ENCODE measurements at places on chromosomes 7 and 10.

DNA sequence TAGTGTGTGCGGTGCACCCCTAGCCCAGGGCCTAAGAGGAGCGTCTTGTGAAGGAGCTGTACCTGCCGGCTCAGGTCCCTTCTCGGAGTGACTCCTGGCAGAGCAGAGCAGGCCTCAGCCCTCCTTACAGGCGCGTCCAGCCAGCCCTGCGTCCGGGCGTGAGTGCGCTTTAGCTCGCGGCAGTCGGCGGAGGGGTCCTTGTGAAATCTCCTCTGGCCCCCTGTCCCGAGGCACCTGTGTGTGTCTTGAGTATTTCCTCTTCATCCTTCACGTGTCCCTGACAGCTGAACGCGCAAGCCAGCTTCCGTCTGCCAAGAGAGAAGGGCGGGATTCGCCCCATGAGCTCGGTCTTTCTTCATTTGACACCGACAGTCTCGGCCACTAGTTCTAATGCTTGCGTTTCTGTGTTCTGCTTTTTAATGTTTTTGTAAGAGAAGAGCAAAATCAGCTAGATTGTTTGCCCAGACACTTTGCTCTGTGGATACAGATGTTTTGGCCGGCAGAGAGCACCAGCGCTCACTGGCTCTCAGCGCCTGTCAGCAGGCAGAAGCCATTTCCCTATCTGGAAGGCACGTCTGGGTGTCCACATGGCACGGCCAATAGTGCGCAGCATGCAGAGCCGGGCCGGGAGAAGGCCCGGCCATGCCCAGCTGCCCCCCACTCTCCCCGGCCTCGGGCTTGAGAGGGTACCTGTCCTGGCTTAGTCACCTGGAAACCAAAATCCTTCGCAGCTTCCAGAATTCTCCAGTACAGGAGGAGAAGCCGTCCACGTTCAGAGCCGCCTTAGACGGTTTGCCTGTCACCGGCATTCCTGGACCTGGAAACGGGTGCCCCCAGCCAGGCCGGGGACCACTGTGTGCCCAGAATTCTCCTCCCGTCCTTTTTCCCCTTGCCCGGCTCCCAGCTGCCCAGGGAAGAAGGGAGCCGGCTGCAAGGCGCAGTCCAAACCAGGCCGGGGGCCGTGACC lies 7.0 kb downstream of the GET4 start:
- no peak for DNase-seq

- no peak for DNase-seq
Observed at GRCh38 chr10:22420787-22421517, 75.7 kb downstream of the SPAG6 start.

- DNase-seq = no peak
Observed at GRCh38 chr7:151586531-151587260, 67.0 kb upstream of the RHEB start.

DNA sequence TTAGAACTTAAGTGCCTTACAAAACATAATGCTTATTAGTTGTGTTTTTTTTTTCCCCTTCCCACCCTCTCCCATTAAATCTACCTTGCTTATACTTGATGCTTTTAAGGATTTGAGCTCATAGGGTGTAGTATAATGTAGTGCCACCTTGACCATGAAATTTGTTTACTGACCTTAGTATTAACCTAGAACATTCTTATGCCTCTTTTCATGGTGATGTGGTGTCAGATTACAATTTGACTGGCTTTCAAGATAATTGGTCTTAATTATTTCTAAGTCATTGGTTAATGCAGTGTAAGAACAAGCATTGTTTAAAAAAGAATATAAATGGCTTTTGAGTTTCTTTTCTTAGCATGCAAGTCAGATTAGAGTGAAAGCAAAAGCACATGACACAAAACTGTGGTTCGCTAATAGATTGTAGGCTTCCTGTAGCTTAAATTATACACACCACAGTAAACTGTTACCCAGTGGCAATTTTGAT lies 61.8 kb downstream of the ADD3 start:
- no peak for DNase-seq

DNA sequence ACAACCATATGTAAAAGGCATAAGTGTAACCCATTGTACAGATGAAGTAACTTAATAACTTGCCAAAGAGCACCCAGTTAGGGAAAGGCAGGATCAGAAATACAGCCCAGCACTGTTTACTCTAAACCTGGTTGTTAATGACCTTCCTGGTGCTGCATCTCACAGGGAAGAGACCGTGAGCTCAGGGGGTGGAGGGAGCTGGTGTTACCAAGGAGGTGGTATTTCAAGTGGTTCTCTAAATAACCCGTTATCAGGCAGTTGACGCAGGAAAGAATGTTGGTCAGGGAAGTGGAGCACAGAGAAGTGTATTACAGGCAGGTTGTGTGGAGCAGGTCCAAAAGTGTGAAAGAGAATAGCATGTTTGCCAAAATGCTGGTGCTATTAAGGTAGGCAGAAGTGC lies 4.4 kb upstream of the ST7 start:
- DNase-seq = no peak

- no peak for DNase-seq
Observed at GRCh38 chr10:13613519-13613918, 26.8 kb downstream of the PRPF18 start.

GRCh38 chr10:44467090-44467489 lies 82.2 kb upstream of the CXCL12 start:
- no peak for DNase-seq

DNA sequence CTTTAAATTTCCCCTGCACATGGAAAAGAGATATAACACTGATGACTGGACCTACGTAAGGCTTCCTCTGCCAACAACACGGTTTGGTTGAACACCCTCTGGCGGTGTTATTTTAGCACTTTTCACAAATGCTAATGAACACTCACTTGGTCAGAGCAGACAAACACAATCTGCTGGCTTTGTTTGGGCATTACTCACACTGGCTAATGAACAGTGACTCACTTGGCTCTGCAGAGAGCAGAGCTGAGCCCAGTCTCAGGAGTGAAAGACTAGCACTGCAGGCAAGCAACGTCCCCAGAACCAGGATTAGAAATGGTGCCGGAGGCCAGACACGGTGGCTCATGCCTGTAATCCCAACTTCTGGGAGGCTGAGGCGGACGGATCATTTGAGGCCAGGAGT lies 430.8 kb downstream of the PLXNA4 start:
- DNase-seq = no peak

GRCh38 chr10:126147866-126148587 lies 240.2 kb downstream of the ADAM12 start:
- DNase-seq = no peak

DNA sequence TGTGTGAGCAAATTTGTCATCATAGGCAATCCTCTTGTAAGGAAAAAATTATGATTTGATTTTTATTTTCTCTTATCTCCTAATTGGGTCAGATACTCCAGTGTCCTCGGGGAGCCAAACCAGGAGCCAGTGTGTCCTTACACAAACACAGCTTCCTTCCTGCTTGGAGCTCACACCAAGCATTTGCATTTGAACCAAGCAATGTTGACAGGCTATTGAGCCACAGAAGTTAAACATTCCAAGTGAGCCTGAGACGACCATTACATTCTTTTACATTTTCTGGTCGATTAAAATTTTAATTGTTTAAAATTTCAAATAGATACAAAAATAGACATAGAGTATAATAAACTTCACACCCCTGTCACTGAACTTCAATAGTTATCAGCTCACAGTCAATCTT lies 194.8 kb downstream of the CFTR start:
- no peak for DNase-seq

- DNase-seq = no peak
Observed at GRCh38 chr7:155947051-155947450, 134.8 kb upstream of the SHH start.

DNA sequence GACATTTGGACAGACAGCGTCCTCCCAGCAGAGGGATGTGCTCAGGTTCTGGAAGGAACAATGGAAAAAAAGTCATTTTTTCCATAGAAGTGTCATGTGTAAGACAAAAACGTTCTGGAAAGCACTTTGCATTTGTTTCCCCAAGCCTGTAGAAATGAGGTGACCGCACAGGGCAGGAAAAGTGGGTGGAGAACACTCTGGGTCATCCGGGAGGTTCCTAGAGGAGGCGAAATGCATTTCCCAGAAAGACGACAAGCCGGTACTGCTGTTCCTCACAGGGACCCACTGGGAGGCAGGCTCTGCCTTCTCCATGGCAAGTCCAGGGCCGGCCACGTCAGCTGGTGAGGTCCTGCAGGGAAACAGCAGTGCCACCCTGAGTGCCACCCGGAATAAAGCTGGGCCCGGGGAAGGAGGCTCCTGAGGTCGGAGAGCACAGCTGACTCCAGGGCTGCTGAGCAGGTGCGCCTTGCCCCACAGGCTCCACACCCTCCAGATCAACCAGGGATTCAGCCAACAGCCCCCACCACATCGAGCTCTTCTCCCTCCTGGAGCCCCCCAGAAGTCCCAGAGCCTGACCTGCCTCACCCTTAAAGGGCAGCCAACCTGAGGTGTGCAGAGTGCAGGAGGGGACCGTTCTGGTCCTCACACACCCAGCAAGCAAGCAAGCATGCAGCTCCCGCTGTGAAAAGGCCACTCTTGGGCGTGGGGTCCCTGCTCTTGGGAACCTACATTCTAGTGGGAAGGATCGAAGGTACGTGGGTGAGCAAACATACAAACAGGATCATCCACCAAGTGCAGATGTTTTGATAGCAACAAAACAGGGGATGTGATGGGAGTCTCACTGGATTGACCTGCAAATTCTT lies 28.8 kb upstream of the INPP5A start:
- no peak for DNase-seq

DNA sequence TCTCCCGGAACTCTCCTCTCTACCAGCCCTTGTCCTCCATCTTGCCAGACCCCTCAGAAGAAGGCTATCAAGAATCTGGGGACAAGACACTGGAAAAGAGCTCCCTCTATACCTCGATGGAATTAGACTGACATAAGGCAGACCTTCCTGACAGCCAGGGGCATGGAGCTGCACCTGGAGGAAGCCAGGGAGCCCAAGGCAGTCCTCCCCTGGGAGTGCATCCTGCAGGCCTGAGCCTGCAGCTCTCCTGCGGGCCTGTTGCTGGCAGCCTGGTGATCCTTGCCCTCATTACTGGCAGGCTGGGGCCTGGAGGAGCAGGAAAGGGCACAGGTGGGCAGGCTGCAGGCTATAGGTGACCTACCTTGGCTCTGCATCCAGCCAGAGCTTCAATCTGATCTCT lies 323.4 kb downstream of the GRID1 start:
- no peak for DNase-seq

- no peak for DNase-seq
Observed at GRCh38 chr7:116834815-116835504, 27.4 kb upstream of the CAPZA2 start.

DNA sequence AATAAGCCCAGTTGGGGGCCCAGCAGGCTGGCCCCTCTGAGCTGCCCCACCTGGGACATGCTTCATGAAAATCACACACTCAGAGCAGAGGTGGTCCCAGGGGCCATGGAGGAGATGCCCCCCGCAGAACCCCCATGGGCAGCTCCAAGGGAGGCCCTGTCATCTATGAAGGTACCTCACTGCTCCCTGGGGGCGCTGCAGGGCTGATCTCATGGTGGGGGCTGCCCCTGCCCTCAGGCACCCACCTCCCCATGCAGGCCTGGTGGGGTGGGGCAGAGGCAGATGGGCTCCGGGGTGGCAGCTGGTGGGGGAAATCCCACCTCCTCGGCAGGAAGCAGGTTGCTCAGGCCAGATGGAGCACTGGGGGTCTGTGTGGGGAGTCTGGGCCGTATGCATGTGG lies 60.5 kb downstream of the YKT6 start:
- DNase-seq = no peak

DNA sequence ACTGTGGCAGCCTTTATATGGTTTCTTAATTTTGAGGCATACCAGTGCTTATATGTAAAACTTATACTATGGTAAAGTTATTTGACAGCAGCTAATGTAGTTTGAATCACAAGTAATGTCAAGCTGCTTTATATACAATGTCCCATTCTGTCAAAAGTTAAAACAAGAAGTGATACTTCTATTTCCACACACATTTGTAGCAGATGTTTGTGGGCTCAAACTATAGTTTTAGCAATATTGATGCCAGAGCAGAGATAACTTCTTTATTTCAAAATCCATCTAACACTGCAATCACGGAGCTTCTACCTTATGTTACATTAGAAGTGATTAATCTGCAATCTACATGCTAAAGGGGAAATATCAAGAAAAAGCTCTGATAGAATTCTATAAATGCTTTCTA lies 149.6 kb downstream of the ADK start:
- DNase-seq = no peak

DNA sequence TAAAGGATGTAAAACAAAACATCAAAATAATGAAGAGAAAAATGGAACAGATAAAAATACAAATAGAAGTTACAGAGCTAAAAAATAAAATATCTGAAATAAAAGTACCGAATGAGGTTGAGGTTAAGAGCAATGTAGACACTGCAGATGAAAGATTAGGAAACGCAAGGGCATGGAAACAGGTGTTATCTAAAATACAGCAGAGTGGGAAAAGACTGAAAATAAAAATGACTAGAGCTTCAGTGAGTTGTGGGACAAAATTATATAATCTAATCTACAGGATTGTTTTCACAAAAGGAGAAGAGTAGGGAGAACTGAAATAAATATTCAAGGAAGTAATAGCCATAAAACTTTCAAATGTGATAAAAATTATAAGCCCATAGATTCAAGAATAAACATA lies 123.8 kb downstream of the PTEN start:
- no peak for DNase-seq

DNA sequence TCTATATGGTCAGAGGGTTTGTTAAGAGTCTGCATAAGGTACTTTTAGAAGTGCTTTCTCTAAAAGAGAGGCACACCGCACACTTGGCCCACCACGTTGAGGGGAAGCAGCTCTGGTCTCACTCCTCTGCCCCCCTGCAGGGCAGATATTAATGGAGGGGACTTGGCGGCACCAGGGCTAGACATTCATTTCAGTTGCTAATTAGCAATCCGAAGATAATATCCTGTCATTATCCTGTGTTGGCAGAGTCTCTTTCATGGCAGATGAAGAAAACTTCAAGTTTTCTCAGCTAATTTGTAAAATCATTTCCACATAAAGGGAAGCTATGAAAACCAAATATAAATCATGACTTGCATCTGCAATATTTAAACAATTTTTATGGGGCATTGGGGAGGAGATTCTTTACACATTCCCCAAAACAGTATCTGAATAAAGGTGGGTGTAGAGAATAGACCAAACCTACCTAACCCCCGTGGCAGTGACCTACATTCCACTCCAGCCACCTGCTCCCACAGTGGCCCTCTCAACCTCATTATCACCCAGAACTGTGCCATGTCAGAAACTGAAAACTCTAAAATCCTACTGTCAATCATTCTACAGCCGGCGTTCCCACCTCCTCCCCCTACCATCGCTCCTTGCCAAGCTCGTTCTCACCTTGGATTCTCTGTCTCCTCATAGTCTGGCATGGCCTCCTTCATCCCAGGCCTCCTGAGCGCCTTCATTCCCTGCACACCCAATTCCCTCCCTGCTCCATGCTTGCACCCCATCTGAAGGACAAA lies 54.1 kb upstream of the STK17A start:
- no peak for DNase-seq

GRCh38 chr7:50867034-50867356 lies 84.3 kb upstream of the GRB10 start:
- no peak for DNase-seq

- no peak for DNase-seq
Observed at GRCh38 chr10:48383393-48383792, 76.9 kb downstream of the MAPK8 start.
